Mucosa of descending colon (tissue), 3 donors: ENCODE measurements at places on chromosomes 5 and 9.
A peak's percentile ranks its signal among the peaks of the same experiment; 100 is the strongest.

- DNase-seq = no peak
Measured at GRCh38 chr5:55856516-55857246, 5.5 kb downstream of the IL31RA start.

DNA sequence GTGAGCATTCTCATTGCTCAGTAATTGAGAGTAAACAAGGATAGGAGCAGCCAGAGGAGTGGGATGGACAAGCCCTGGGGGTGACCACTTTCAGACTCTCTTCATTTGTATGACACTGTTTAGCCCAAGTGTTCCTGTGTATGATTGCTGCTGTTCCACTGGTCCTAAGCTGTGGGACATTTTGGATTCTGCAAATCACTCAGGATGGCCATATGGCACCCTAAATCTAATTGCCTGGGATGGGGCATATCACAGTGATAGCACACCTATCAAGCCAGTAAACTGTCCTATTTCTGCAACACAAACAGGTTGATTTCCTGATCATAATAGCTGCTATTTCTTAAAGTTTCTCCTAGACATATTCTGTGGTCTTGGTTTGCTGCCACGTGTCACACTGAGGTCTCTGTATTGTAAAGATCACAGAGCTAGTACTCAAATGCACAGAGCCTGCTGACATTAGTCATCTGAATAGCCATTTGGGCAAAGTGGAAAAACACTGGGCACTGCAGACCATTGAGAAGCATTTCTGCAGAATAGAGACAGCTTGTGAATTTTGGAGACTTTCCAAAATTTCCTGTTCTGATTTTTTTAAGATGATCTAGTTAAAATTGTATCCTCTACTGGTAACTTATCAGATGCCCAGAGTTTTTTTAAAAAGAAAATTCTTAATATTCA, 320.2 kb downstream of the RFX3 start:
- DNase-seq = no peak

- DNase-seq = no peak
Measured at GRCh38 chr5:72888595-72888994, 67.2 kb upstream of the FCHO2 start.

DNA sequence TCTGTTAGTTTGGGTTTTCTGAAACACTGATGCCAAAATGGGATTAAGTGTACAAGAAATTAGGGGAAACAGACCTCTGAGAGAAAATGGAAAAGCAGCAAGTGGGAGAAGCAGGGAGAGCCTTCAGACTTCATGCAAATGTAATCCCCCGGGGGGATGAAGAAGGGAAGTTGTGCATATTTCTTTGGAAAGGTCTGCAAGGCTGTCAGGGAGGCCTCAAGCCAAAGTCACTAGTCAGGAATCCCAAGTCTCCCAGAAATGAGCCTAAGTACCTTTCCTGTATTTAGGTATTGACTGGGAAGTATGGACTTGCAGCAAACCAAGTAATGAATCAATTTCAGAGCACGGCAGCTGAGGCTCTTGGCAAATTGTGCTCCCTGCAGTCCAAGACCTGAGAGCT, 2.2 kb downstream of the FTMT start:
- DNase-seq = no peak

GRCh38 chr9:18947892-18948339, 85.1 kb downstream of the SAXO1 start:
- no peak for DNase-seq

- DNase-seq = no peak
Measured at GRCh38 chr5:107373549-107374263, 297.0 kb downstream of the EFNA5 start.

GRCh38 chr5:62585306-62585705, 6.7 kb downstream of the LRRC70 start:
- no peak for DNase-seq

DNA sequence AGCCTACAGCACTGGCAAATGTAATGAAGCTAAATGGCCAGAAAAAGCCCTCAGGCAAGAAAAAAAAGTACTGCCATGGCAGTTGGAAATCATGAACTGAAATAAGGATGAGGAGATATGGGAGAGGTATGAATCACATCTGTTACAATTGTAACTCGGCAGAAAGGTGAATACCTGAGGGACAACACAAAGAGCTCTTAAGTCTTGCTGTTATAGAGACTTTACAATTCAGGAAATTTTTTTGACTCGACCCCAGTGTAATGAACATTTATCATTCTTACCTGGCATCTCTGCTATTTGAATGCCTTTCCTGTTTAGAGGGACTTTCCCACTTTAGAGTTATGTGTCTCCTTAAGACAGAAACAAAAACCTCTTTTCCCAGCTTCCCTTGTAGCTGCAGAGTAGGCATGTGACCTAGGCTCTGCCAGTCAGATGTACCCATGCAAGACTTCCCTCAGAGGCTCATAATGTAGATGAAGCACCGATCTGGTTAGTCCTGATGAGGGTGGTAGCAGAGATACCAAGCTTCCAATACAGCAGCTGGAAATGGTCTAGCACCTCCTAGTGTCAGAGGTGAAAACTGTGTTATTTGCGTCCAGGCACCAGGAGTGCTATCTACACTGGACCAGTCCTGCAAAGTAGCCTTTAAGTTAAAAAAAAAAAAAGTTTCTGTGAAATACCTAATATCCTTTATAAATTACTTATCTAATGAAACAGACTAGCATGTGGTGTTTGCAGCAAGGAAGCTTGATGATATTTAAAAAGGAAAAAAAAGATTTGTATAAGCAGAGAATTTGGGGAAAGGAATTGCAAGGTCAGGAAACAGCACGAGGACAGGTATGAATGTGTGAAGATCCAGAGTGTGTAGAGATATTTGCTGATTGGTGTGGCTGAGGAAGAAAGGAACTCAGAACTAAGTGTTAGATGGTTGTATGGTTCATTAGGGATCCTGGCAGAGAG, 146.9 kb upstream of the SLC1A3 start:
- no peak for DNase-seq

DNA sequence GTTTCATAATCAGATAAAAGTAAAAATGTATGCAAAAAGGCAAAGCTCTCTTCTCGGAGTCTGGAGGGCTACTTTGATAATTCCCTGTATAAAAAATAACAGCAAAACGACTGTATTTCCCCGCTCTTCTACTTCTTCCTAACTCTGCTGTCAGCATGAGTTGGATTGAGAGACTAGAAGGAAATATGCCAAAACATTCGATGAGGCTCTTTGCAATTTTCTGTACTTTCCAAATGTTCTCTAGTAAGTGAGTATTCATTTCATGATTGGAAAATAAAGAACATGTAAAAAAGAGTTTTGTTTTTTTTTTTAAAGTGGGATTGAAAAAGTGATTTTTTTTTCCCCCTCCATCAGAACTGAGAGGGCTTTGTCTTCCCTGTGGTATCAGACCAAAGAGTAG, 677.5 kb downstream of the ACTL7B start:
- DNase-seq = no peak

GRCh38 chr9:1115370-1115769, 65.2 kb downstream of the DMRT2 start:
- DNase-seq = no peak

- DNase-seq = peak; percentile 42
Measured at GRCh38 chr5:181133610-181134231, 2.8 kb upstream of the OR2V1 start.

DNA sequence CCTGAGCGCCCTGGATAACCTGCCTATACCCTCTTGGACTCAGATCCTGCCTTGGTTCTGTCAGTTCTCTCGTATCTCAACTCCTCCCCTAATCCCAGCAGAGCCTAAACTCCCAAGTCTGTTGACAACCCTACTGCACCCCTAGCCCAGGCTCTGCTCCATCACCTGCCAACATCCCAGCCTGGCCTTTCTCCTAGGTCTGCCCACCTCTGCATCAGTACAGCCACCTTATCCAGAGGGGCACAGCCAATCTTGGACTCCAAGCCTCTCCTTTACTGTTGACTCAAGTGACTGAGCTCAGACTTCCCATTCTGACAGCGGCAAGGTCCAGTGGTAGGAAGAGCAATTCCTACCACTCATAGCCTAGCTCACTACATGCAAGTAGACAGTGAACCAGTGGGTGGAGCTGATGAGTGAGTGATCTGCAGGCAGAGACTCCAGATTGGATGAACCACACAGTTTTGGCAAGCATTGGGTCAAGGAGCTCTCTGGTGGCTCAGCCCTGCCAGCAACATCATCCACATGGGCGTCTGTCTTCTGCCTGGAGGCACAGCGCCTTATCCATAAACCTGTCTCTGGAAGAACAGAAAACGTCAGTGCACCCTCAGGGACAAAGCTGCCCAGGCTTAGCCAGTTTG, 26.5 kb downstream of the TRMO start:
- DNase-seq = no peak

DNA sequence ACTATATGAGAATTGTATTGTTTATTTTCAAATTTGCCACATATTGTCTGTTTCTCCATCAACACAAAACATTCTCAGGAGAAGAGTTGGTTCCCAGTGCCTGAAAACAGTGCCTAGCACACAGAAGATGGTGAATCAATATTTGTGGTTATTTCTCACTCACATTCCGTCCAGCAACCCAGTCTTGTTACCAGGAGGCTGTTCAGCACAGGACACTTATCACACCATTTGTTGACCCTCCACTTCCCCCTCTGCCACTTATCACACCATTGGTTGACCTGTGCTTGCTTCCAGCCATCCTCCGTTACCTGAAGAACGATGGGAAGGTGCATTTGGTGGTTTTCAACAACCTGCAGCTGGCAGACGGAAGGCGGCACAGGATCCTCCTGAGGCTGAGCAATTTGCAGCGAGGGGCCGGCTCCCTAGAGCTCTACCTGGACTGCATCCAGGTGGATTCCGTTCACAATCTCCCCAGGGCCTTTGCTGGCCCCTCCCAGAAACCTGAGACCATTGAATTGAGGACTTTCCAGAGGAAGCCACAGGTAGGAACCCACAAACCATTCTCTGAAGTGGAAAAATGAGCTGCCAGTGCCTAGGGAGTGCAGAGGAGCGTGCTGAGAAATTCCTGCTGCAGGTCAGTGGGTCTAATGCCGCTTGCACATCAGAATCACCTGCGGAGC, 20.5 kb downstream of the THBS4 start:
- no peak for DNase-seq

DNA sequence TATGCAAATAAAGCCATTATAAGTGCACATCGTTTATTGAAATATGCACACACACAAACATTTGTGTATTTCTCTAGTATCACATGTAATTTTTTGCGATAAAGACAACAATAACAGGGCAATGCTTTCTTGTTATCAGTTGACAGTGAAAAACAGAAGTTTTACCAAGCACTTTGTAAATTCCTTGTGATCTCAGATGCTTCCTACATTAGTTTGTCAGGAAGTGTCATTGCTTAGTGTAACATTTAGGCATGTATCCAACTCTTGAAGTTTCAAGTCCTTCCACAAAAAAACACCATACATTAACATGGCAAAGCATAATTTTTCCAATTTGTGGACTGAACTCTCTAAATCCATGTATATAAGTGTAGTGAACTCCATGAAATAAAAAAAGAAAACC, 46.4 kb downstream of the MOCS2 start:
- DNase-seq = no peak

GRCh38 chr9:19108038-19108437, 5.3 kb upstream of the HAUS6 start:
- no peak for DNase-seq

DNA sequence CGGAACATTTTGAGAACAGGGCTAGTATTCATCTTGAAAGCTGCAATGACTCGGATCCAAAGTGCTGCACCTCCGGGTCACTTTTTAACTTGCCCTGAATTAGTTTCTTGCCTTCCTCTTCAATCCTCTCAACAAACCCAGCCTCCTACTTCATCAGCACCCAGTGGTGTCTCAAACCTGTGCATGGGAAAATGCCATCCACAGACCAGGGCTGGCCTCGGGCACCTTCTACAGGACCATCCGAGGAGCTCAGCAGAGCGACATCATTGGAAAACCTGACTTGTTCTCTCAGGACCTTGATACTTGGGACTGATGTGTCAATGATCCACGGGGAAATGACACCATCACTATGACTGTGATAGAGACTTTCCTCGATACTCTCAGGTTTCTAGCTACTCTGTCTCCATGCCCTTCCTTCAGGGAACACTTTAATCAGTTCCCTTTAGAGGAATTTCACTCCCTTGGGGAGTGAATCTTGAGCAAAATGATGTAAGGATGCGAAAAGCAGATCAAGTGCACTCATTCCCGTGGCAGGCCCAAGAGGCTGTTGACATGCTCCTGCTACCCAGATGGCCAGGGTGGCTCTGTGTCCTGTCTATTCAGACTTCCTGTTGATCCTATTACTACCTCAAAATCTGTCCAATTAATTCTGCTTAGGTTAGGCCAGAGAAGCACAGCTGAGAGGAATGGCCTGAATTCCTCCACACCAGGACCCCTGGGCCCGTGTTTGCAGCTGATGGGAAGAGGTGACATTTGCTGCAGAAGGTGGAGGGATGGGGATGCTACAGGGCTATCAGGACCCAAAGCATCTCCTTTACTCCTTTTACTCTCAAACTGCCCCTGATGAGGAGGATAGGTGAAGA, 96.5 kb upstream of the SLC25A48 start:
- no peak for DNase-seq

DNA sequence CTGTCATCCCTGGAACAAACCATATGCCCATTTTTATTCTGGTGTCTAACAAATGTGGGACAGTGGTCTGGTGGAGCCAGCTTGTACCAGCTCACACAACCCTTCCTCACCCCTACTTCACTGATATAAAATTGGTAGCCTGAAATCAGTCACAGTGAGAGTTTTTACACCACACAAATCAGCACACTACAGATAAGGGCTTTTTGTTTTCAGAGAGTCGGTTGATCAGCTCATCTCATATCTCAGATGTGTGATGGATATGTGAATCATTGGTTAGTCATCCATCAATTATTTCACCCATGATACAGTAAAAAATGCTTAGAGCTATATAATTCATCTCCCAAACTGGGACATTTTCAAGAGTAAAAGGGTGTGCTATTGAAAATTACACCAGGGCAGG, 529.2 kb downstream of the EBF1 start:
- no peak for DNase-seq

DNA sequence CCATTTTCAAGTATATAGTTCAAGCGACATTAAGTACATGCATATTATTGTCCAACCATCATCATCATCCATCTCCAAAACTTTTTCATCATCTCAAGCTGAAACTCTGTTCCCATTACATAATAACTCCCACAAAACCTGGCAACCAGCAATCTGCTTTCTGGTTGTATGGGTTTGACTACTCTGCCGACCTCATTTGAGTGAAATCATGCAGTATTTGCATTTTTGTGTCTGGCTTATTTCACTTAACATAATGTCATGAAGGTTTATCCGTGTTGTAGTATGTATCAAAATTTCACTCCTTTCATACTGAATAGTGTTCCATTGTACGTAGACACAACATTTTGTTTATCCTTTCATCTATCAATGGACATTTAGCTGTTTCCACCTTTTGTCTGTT, 74.8 kb downstream of the SGCD start:
- no peak for DNase-seq
